Fibroblast of skin of right quadriceps (primary cell): ENCODE measurements at places on chromosomes 4 and X.

DNA sequence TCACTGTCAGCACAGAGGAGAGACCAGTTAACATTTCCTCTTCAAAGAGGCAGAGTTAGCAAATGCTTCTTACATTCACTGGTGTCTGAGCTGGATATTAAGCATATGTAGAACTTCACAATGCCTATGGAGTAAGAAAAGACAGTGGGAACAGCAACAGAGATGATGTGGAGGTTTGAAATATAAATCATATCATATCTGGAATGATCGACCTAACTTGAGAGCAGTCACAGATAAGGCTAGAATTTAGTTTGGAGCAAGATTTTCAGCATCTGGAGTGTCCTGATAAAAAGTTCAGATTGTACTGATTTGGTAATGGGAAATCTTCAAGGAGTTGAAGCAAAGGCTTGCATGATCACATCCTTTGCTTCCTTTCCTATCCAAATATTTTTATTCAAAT, 90.5 kb upstream of the ANKRD50 start:
- DNase-seq = no peak

DNA sequence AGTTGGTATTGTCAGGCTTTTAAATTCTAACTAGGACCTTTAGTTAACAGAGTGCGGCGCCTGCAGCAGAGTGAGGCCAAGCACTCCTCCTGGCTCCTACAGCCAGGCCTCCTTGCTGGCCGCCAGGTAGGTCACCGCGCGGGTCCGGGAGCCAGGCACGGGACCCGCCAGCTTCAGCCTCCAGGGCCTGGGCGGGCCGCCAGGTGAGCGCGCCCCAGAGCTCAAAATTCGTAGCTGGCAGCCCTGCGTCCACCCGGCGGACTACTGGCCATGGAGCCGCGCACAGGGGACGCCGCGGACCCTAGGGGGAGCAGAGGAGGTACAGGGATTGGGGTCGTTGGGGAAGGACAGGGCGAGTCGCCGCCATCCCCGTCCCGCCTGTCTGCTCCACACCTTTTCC, at the start of gene MAGIX:
TSS of gene MAGIX (plus strand) at position 139 of the 400 bp plus-strand sequence. CDS start at position 271, 132 bp downstream.
- DNase-seq = no peak

- peak; percentile 85 for DNase-seq
Measured at GRCh38 chrX:3582451-3582850, 131.0 kb downstream of the PRKX start.

DNA sequence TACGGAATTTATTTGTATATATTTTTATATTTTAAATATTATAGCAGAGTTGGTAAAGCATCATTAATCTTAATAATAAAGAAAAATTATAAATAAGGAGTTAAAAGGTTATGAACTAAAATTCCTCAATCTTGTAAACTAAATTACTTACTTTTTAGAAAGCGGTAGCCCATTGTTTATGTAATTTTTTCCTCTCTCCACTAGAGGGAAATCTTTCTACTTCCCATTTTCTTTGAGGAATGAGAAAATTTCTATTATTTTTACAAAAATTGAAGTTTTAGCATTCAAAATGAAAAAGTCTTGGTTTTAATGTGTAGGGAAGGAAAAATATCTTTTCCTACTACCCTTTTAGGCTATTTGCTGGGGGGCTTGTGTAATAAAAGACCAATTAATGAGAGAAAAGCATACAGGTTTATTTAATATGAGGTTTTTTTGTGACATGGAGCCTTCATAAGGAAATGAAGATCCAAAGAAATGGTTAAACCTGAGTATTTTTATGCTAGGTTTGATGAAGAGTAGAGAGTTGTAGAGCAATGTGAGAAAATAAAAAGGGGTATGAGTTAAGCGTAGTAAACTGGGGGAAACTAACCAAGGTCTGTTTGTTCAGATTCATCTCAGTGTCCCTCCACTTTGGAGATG, 68.7 kb upstream of the ADAD1 start:
- DNase-seq = peak; percentile 29

GRCh38 chr4:2767705-2768074, 11.6 kb upstream of the TNIP2 start:
- no peak for DNase-seq

- DNase-seq = no peak
Measured at GRCh38 chrX:24748196-24748595, 54.5 kb downstream of the POLA1 start.
